Adrenal gland (tissue), 19 donors: ENCODE measurements at places on chromosomes 1 and 21. TPM values are rescaled to one million over a fixed set of nuclear protein-coding genes. Genes with fewer than 3 reads are reported as not detected.

- DNase-seq = no peak
- H3K4me1 ChIP-seq = peaks cover 60% of the 10 kb centered on the region
- H3K36me3 ChIP-seq = no peaks in the 10 kb centered on the region
- H3K4me3 ChIP-seq = no peak overlapping the region
- H3K27ac ChIP-seq = no peak overlapping the region
Measured at GRCh38 chr1:16177306-16177705, 21.4 kb upstream of the EPHA2 start.

Gene PWP2
- total RNA-seq = 5.8 TPM

GRCh38 chr1:15137809-15138208 lies 15.7 kb upstream of the TMEM51 start:
- no peak overlapping the region for H3K27ac ChIP-seq
- no peak overlapping the region for H3K4me3 ChIP-seq
- no peaks in the 10 kb centered on the region for H3K36me3 ChIP-seq
- no peaks in the 10 kb centered on the region for H3K27me3 ChIP-seq
- DNase-seq = peak; percentile 79

DNA sequence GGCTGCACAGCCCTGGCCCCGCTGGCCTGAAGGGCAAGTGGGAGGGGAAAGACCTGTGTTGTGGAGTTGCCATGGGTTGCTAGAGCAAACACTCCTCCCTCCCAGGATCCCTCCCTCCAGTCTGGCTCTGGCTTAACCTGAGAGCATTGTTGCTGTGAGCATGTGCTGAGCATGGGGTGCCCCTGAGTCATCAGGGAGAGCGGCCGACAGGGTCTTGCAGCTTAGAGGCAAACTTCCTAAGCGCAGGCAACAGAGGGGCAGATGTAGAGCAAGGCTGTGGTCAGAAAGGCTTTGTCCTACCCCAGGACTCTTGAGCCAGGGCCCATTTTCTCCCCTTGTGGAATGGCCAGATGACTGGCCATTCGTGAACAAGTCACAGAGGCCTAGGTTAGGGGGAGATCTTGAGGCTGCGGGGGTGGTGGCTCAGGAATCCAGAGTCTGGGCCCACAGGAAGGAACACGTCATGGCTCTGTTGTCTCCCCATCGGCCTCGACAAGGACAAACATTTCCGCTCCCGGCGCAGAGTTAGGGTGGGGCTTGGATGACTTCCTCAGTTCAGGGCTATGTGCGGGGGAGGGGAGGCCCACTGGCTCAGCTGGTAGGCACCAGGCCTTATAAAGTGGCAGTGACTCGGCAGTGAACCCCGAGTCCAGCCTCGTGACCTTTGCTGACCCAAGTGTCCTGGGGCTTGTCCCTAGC lies 362 bp upstream of the DYNLT4 start:
- no peaks in the 10 kb centered on the region for H3K27me3 ChIP-seq
- peak overlapping the region; percentile 99 for H3K27ac ChIP-seq
- H3K36me3 ChIP-seq = no peaks in the 10 kb centered on the region
- peaks cover 64% of the 10 kb centered on the region for H3K4me1 ChIP-seq
- no peak overlapping the region for H3K4me3 ChIP-seq
- DNase-seq = peak; percentile 97

Gene RHD
- not detected for total RNA-seq

DNA sequence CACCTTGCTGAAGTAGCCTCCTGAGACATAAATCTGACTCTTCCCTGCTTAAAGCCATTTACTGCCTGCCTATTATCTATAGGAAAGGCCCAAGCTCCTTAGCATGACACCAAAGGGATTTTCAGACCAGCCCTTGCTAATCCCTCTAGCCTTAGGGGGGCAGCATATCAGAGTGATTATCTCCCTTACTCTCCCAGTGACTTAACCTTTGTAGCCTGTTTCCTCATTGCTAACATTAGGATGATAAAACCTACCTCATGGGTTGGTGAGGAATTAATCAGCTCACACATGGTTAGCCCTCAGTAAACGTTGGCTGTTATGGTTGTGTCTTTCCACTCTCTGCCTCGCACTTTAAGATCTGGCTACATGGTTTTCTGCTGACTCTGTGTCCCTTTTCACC lies 70.1 kb downstream of the ROR1 start:
- no peaks in the 10 kb centered on the region for H3K4me1 ChIP-seq
- no peak overlapping the region for H3K27ac ChIP-seq
- no peaks in the 10 kb centered on the region for H3K36me3 ChIP-seq
- DNase-seq = no peak
- no peak overlapping the region for H3K4me3 ChIP-seq

Gene LAD1
- total RNA-seq = not detected

DNA sequence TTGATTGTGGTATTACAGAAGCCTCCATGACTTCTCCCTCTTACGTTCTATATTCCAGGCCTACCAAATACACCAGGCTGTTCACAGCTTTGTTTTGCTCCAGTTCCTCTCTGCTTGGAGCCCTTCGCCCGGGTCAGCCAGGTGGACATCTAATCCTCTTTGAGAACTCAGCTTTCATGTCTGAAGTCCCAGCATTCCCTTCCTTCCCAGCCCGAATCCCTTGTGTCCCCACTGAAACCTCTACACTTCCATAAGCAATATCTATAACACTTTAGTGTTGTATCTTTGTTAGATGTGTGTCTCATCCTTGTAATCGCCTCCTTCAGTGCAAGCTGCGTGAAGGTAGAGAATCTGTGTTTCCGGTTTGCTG lies 1.9 kb downstream of the RNF11 start:
- no peaks in the 10 kb centered on the region for H3K27me3 ChIP-seq
- no peak for DNase-seq
- no peak overlapping the region for H3K4me3 ChIP-seq
- H3K27ac ChIP-seq = peak overlapping the region; percentile 98
- H3K4me1 ChIP-seq = peaks cover 14% of the 10 kb centered on the region
- H3K36me3 ChIP-seq = no peaks in the 10 kb centered on the region

DNA sequence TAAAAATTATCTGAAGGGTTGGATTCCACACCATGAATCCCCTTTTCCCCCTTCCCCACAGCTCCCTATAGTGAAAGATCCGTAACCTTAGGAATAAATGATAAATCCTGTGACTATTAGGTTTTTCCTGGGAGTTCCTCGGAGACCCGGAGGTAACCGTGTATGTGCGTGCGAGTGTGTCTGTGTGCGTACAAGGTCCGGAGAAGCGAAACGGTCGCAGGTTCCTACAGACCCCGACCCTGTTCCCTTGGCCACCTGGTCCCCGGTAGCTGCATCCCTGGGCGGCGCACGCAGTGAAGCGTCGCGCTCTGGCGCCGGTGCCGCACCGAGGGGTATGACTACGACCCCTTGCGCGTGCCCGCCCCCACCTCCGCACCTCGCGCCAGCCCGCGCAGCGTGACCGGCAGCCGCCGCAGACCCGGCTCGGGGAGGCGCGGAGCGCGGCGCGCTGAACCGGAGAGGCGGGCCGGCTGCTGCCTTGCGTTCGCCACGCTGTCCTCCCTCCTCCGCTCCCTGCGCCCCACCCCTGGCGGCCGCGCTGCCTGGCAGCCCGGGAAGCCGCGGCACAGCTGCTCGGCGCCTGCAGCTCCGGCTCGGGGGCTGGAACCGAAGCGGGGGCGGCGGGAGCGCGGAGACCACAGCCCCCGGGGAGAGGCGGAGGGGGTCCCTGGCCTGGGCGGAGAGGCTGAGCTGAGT lies at the start of gene AK5:
Gene AK5, plus strand, starts transcription at position 529 of the 696 bp plus-strand sequence. CDS start 295 bp downstream, outside the sequence.
- H3K4me3 ChIP-seq = peak within 1 kb of the TSS; percentile 6
- DNase-seq = peak; percentile 21
- H3K4me1 ChIP-seq = no peaks in the 10 kb centered on the region
- no peak within 1 kb of the TSS for H3K27ac ChIP-seq
- H3K27me3 ChIP-seq = peaks cover 25% of the 10 kb centered on the region
